ENCODE measurements at places on chromosomes 2 and 18.

DNA sequence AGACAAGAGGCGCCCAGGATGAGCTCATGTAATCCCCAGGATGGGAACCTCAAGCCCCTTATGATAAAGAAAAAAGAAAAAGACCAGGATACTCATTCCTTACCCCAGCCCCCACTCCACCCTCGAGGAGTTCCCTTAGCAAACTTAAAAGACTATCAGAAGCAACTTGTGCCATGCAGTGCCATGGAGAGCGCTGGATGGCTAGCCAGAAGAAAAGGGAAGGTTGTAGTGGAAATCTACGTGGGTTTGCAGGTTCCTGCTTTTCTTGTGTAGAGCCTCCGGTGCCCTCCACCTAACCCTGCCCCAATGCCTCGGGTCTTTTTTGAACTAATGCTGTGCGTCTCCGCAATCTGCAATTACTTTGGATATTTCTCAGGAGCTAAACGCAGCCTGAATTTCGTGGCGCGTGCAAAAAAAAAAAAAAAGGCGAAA lies 16.2 kb upstream of the BCL11A start:
- no peak for DNase-seq

GRCh38 chr18:41933778-41934177 lies 21.3 kb upstream of the PIK3C3 start:
- no peak for DNase-seq

- DNase-seq = no peak
Measured at GRCh38 chr2:11080253-11081115, 74.8 kb upstream of the SLC66A3 start.

GRCh38 chr2:134021830-134022524 lies 231.9 kb upstream of the MGAT5 start:
- DNase-seq = no peak

Data from esophagus squamous epithelium (tissue), 5 donors.